NCI-H1105 (cell line): ENCODE measurements at places on chromosomes 13 and 19.

DNA sequence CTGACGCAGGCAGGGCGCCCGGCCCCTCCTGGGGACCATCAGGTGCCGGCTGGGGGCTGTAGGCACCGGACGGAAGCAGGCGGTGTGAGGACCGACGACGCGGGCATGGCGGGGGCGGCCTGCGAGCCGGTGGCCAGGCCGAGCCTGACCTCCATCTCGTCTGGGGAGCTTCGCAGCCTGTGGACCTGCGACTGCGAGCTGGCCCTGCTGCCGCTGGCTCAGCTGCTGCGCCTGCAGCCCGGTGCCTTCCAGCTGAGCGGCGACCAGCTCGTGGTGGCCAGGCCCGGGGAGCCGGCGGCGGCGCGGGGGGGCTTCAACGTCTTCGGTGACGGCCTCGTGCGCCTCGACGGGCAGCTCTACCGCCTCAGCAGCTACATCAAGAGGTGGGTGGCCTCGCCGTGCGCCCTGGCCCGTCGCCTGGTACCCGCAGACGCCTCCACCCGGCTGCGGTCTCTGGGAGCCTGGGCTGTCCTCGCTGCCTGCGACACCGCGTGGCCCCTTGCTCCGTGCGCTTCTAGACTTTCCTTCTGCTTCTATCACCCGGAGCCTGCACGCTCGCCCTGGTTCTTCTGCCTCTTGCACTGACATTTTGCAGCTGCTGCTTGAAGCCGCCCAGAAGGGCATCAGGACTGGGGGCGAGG lies 460 bp downstream of the MEDAG start:
- DNase-seq: no peak

GRCh38 chr13:80509264-80509663 lies 168.3 kb upstream of the SPRY2 start:
- no peak for DNase-seq

DNA sequence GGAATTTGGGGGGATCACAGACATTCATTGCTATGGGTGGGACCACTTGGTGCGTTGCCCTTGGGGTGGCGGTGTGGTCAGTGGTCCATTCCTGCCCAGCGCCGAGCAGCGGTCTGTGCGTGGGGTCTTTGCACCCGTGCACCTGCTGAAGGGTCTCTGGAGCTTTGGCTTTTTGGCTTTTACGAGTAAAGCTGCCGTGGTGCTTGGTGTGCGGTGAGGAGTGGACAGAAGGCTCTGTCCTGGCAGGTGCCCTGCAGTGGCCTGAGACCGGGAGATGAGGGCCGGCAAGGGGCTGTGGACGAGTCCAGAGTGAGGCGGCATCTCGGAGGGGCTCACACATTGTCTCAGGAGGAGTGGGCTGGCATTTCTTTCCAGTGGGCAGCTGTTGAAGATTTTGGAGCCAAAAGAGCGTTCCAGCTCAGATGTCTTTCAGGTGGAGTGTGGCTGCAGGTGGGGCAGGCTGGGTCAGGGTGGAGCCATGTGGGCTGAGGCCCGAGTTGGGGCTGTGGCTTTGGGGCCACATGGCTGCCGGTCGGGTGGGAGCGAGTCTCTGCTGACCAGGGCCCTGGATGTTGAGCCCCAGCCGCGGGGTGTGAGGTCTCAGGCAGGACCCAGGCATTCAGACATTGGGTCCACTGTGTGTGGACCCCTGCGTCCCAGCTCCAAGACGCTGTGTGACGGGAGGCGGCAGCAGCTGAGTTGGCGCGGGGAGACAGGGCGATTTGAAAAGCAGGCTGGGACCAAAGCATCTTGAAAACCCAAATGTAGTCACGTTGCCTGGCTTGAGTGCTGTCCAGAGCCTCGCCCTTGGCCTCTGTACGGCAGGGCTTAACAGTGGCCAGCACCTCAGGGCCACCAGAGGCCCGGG lies 11.7 kb downstream of the GNA11 start:
- no peak for DNase-seq

DNA sequence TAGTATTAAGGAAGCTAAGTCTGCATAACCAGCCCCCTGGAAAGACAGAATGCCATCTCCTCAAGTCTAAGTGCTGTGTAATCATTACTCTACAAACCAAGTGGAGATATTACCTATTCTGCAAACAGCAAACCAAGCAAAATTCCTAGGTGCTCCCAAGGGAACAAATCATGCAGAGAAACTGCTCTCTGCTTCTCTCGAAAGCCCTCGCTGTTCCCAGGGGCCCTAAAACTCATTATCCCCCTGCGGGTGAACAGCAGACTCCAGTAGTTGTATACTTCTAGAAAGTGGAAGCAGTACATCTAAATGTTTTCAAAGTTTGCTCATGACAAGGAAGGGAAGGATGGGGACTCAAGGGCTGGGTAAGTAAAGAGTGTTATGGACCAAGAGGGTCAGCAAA lies 3.2 kb downstream of the DLEU7 start:
- DNase-seq: no peak

DNA sequence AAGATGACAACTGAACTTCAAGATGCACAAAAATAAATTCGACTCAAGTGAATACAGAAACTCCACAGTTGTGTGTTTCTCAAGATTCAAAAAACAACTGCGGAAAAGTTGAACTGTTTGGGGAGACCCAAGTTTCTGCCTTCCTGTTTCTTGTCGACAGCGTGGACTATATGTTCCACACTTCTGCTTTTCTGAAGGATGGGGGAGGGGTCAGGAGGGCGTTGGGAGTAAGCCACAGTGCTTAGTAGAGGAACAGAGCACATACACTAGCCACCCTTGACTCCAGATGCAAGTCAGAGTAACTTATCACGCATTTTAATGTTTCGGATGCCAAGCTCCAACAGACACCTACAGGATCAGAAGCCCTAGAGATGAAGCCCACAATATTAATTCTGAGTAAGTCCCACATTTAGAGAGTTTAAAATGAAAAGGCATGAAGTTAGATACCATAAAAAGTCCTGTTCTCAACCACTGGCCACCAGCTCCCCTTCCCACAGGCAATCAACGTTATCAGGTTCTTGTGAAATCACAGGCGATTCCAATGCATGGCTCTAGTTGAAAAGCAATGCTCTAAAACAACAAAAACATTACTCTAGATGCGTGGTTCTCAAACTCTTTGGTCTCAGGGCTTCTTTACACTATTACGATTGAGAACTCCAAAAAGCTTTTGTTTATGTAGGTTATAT lies 4.2 kb downstream of the TUBGCP3 start:
- DNase-seq: no peak

- no peak for DNase-seq
Observed at GRCh38 chr19:14536926-14537692, 7.7 kb downstream of the TECR start.

DNA sequence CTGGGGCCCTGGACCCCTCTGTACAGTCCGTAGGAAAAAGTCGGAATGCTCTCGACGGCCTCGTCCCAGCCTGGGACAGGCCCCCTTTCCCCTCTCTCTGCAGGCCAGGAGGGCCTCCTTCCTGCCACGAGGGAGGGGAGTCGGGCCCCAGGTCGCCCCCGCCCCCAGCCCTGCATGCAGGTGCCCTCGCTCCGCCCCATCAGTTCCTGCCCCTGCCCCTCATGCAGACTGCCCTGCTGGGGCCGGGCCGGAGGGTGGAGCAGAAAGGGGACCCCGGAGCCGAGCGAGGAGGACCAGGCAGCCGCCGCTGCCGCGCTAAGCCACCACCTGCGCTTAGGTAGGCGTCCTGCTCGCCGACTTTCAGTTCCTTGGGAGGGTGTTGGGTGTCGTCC lies 7.3 kb downstream of the LYL1 start:
- no peak for DNase-seq

DNA sequence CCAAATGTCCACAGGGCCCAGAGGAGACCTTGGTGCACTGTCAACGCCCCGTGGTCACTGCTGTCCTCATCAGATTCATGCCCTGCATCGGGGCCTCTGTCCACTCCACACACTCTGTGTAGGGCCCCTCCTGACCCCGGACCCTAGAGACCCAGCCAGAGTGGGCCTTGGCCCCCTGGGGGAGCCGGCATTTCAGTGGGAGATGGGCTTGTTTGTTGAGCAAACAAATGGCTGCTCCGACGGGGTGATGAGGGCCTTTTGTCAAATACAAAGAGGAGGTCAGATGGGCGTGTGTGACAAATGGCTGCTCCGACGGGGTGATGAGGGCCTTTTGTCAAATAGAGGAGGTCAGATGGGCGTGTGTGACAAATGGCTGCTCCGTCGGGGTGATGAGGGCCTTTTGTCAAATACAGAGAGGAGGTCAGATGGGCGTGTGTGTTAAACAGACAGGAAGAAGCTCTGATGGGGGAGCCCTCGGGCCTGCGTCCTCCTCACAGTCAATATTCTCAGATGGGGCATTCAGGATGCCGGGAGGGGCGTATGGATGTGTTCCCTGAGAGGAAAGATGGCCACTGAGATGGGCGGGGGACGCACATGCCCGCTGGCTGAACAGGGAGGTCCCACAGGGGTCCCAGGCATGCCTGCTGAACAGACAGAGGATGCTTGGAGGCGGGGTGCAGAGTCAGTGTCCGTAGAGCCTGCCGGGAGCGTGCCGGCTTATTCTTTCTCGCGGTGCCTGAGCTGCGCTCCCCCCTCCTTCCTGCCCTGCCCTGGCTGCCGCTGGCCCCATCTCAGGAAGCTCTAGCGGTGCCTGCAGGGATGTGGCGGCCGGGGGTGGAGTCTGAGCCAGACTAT lies 36.3 kb downstream of the SMIM24 start:
- no peak for DNase-seq

DNA sequence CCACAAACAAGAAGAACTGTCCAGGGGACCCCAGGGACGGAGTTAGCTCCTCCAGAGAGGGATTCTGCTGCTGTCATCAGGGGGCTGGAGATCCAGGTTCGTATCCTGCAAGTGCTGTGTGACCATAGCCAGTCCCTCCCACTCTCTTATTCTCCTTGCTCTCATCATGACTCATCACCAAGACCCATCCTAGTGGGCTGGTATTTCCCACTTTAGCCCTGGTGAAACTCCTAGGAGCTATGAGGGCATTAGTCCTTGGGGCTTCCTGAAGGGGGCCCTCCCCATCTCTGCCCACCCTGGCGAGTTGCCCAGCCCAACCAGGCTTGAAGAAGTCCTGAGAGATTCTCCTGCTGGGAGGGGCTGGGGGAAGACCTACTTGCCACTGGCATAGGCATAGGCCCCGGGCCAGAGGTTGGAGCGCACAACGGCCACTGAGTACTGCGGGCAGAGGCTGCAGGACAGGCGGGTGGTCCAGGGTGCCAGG lies 7.5 kb upstream of the DMWD start:
- no peak for DNase-seq

DNA sequence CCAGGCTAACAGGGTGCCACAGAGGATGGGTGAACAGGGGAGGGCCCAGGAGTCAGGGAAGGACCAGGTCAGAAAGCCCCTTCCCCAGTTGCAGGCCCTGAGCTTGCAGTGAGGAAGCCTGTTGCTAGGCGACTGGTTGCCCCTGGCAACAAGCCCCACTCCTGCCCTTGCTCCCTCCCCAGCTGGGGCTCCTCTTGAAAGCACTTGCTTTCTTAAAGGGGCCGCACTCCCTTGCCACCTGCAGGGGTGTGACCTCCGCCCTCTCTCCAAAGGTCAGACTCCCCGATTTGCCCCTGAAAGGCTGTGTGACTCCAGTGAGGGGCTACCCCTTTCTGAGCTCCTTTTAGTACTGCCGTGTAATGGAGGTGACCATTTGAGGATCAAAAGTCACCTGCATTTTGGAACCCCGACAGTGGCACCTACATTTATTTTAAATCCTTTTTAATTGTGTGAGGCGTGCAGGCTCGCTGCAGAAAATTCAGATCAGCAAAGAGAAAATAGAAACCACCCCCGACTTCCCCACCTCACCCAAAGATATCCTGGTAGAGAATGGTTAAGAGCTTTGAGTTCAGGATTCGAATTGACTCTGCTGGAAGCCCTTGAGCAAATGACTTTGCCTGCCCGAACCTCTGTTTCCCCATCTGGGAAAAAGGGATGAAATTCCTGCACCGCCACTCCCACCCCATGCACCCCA lies 4.8 kb downstream of the FCHO1 start:
- peak; percentile 87 for DNase-seq

DNA sequence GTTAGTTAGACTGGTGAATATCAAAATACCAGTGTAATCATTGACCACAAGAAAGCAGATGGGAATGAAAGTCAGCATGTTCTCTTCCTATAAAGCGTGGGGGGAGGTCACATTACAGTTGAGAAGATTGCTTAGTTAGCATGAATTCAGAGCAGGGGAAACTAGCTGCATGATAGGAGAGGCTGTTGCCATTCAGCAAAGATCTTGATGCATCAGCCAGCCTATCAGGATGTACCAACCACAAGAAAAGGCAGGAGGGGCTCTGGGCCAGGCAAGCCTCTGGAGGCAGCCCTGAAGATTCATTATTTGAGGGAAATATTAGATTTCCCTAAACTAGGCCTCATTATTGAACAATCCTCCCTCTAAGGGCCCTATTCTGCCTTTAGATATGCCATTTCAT lies 5.0 kb upstream of the MTMR6 start:
- DNase-seq: no peak

DNA sequence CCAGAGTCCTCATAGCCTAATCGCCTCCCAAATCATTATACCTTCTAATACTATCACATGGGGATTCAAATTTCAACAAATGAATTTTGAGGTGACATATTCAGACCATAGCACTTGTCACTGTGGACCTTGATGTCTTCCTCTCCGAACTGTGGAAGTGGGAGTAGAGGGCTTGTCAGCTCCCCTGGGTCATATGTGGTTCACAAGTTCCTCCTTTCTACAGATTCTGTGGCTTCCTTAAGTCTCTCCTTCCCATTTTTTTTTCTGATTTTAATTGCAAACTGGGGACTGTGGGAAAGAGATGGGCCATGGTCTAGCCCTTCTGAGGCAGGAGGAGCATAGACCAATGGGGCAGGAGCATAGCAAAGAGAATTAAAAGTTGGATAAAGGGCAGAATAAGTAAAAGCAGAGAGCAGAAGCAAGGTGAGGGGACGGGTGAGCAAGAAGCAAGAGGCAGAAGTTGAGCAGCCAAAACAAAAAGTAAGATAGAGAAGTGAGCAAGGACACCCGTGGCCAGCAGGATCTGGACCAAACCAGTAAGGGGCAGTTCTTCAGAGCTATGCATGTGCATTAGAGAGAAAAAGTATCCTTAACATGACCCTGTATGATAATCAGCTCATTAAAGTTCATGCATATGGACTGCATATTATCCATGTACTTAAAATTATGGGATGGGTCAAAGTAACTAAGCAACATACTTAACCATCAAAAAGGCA lies 2.6 kb upstream of the SIGLEC7 start:
- no peak for DNase-seq

GRCh38 chr13:63942372-63942771 lies 2526.7 kb upstream of the PCDH20 start:
- DNase-seq: no peak

GRCh38 chr13:75907044-75907443 lies 270.9 kb downstream of the LMO7 start:
- DNase-seq: no peak

DNA sequence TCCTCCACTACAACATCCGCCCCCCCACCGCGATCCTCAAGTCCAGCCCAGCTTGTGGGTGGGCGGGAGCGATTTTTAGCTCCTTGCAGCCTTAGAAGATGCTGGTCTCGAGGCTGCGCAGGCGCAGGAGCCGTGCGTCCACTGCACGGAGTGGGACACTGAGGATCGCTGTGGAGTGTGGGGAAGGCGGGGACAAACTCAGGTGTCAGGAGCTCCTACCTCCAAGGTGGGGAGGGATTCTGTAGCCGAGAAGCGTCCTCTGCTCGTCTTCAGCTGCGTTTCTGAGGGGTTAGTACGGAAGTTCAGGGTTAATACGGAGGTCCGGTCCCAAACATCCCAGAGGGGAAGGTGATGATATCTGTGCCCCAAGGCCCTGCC lies at the start of gene RTBDN:
RTBDN (minus strand) TSS at position 14 of the 378 bp plus-strand sequence. CDS start 4,600 bp downstream, outside the sequence.
- DNase-seq: no peak

- DNase-seq: no peak
Observed at GRCh38 chr13:97549201-97549600, 115.2 kb downstream of the RAP2A start.

- no peak for DNase-seq
Observed at GRCh38 chr19:49544154-49544553, 16.4 kb downstream of the RCN3 start.

GRCh38 chr13:39249982-39250381 lies 211.7 kb downstream of the NHLRC3 start:
- no peak for DNase-seq
